Right renal pelvis (tissue), 4 donors: ENCODE measurements at places on chromosomes 1 and 21.

DNA sequence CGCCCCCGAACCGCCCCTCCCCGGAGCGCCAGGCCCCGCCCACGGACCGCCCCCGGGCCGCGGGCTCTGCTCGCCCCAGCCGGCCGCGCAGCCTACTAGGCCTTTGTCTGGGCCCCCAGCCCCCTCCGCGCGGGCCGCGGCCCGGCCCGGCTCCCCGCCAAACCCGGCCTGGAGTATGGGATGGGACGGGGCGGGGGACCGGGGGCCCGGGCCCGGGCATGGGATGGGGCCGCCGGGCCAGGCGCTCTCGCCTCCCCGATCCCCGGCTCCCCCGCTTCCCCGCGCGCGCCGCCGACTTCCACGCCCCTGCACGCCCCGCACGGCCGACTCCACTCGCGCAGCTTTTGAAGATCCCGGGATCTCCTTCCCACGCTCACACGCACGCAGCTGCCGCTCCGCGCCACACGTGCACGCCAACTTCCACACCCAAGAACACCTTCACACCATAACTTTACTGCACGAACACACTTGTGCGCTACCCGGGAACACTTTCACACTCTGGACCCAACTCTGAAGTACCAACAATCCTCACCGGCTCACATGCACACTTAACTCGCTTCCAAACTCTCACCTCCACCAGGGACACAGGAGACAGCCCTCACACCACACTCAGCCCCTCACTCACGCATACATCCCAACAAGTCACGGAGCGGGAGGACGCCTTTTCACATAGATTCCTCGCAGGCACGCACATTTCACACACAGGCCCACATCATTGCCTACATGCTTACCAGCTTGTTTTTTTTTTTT is 437 bp upstream of the HSPG2 start:
- DNase-seq, result no peak

- no peak for DNase-seq
Observed at GRCh38 chr1:192573499-192573898, 2.1 kb upstream of the RGS1 start.

DNA sequence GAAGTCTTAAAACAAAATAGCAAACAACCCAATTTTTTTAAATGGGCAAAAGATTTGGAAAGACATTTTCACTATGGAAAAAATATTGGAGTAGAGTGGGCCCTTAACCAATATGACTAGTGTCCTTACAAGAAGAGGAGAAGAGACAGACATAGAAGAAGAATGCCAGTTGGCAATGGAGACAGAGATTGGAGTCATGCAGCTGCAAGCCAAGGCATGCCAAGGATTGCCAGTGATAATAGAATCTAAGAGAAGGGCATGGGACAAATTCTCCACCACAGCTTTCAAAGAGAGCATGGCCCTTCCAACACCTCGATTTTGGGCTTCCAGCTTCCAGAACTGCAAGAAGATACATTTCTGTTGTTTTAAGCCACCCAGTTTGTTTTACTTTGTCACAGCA is 92.7 kb downstream of the RGS2 start:
- DNase-seq, result no peak

- no peak for DNase-seq
Observed at GRCh38 chr1:223653015-223653414, 12.5 kb downstream of the CAPN8 start.

DNA sequence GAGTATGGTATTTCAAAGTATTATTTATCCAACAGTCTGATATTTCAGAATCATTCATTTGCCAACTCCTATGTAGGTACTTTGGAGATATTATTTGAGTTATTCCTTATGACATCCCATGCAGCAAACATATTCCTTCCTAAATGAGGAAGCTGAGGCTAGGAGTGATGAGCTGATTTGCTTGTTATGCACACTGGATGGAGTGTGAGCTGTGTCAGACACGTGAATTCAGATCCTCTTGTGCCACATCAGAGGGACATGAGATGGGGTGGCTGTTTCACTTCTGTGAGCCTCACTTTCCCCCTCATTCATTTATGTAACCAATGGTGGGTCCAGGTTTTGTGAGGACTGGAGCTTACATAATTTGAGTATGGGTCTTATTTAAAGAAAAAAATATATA is 215.9 kb downstream of the DISC1 start:
- DNase-seq, result no peak

DNA sequence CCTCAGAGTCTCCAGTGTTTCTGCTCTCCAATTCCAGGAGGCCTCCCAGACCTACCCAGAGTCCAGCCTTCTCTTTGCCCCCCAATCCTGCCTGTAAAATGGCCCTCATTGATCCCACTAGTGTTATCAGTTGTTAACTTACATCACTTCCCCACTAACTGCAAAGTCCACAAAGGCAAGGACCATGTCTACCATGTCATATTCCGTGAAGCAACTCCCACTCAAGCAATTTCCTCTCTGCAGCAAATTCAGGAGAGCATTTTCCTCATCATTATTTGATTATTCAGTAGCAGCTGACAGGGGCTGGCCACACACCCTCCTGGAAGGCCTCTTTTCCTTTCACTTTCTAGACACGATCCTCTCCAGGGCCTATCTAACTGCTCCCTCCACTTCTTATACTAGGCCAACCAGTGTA is 153.5 kb downstream of the RERE start:
- DNase-seq, result no peak

DNA sequence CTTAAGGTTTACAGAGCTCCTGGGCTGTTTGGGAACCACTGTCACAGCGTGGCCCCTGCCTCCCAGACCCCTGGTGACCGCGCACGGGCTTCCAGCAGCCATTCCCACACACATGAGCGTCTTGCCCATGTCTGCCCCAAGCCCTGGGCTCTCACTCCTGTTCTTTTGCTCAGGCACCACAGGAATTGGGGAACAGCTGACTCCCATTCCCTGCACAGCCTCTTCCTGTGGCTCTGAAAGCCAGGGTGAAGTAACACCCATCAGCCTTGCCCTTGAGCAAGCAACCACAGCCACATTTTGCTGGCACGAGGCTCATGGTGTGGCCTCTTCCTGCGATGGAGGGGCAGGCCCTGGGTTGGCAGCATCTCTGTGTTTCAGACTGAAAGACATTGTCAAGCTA is 14.3 kb upstream of the GPR157 start:
- no peak for DNase-seq

DNA sequence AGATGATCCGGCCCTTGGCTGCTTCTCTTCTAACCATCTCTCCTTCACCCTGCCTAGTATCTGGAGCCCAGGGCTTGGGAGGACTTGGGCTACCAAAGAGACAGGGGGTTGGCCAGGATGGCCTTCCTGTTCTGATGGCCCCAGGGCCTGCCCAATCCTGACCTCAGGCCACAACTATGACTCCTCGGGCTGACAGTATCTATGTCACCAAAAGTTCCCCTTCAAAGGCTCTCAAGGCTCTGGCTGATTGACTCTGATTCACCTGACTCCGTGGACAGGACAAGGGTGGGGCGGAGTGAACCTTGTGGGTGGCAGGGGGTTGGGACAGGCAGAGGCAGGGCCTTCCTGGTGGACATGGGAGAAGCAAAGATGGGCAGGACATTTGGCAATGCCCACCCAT is 12.7 kb downstream of the MEF2D start:
- DNase-seq, result no peak

DNA sequence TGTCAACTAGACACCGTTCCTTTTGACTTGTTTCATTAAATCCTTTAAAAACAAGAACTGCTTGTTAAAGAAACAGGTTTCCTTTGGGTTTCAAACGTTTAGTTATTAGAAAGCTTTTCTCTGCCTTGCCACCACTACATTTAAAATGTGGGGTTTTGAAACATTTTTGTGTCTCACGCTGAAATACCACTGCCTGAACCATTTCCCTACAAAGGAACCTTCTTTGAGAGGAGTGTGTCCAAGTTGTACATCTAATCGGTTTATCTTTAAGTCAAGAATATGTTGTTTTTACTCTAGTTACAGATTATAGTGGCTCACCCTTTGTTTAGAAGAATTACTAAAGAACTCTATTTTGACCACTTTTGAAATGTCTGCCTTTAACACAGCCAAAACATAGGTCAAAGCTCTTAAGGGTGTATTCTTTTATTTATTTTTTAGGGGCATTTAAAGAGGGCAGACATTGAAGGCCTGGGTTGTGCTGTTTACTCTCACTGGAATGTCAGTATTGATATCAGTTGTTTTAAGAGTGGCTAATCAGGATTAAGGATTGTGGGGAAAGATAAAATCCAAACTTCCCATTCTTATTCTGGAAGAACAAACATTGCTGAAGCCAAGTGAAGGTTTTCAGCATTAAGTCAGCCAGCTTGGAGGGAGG is 143.4 kb downstream of the GALNT2 start:
- DNase-seq, result no peak

- DNase-seq, result no peak
Observed at GRCh38 chr1:92879316-92879968, 47.6 kb downstream of the RPL5 start.

DNA sequence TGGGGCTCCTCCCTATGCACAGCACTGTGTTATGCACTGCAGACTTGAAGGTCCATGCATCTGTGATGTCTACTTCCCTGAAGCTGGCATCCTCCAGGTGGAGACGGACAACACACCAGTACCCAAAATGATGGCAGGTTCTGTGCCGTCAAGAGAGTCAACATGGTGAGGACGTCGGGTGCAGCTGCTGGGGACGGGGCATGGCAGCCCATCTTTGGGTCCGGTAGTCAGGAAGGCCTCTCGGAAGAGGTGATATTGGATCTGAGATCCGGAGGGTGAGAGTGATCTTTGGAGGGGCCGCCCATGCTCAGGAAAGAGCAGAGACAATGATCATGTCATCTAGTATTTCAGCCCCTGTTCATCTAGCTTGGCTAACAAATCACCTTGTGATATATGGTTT is 104.1 kb downstream of the RIPK4 start:
- DNase-seq, result no peak

DNA sequence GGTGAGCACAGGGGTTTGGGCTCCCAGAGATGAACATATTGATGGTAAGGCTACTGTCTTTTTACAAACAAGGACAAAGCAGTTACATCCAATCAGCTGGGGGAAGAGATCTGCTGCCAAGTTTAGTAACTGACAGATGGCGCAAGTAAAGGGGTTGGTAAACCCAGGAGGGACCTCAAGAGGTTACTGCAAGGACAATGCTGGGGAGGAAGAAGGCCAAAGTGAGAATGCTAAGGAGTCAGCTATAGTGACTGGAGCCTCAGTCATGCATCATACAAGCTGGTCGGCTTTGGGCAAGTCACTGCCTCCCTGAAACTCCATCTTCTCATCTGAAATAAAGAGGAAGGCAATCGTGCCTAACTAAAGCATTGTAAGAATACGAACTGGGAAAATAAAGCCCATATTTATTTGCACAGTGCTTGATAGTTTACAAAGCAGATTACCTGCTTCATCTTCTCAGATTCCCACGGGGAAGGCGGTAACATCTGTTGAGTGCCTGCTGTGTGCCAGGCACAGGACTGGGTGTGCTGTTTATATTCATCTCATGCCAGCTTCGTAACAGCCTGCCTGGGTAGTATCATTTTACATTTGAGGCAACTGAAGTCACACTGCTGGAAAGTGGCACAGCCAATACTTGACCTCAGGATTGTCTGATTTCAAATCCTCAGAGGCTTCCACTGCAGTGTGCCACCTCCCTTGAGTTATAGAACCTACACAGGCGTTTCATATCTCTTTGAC is 114.8 kb downstream of the BEND5 start:
- DNase-seq, result no peak

DNA sequence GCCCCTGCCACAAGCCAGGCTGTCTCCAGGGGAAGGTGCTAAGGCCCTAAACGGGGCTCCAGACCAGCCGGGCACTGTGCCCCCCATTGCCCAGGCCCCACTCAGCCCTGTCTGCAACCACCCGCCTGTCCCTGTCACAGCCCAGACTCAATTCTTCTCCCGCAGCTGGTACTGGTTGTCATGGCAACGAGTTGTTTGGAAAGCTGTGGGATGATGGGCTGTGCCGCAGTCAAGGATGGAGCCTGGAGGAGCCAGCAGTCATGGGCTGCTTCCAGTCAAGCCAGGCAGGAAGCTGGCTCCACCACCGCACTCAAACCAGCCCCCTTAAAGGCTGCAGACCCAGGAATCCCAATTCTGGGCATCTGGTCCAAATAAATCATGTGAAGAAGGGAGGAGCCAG is 4.2 kb downstream of the SPOCD1 start:
- DNase-seq, result no peak

DNA sequence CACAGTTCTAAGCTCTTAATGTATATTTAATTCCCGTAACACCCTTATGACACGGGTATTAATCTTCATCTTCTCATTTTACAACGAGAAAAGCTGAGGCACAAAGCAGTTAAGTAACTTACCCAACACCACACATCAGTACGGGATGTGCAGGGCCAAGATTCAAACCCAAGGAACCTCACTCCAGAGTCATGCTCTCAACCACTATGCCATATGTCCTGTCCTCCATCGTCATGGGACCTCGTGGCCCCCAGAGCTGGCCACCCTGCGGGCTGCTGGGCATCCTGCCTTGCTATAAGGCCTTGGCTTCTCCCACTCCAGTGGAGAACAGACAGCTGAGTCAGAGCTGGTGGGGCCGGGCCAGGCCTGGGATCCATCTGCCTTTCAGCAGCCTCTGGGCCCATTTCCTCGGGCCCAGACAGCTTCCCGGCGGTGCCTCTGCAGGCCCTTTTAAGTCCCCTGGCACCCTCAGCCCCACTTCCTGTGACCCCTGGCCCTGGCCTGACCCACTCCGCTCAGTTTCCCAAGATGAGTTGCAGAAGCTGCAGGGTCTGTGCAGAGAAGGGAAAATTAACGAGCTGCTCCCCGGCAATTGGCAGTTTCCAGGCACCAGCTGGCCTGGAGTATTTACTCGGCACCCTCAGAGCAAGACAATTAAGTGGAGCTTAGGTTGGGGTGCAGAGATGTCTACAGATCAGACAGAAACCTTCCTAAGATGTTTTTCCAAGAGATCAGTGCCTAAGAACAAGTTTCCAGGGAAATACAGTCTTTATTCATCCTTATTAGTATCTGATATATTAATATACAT is 98.2 kb downstream of the EPHB2 start:
- no peak for DNase-seq

- DNase-seq, result no peak
Observed at GRCh38 chr1:66341446-66342089, 192.4 kb upstream of the SGIP1 start.

DNA sequence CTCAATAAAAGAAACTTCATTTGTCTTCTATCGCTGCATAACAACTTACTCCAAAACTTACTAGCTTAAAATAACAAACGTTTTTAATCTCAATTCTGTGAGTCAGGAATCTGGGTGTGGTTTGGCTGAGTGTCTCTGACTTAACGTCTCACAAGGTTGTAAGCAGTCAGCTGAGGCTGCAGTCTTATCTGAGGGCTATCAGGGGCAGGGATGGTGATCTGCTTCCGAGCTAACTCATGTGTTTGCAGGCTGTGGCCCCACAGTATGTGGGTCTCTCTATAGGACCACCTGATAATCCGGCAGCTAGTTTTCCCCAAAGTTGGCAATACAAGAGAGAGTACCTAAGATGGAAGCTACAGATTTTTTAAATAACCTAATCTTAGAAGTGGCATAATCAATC is 234.2 kb upstream of the FGGY start:
- DNase-seq, result no peak

- no peak for DNase-seq
Observed at GRCh38 chr1:39128959-39129358, 75.5 kb upstream of the MACF1 start.

- no peak for DNase-seq
Observed at GRCh38 chr1:32082022-32082421, 9.3 kb downstream of the TMEM39B start.
